ENCODE measurements at places on chromosomes 4 and X.

DNA sequence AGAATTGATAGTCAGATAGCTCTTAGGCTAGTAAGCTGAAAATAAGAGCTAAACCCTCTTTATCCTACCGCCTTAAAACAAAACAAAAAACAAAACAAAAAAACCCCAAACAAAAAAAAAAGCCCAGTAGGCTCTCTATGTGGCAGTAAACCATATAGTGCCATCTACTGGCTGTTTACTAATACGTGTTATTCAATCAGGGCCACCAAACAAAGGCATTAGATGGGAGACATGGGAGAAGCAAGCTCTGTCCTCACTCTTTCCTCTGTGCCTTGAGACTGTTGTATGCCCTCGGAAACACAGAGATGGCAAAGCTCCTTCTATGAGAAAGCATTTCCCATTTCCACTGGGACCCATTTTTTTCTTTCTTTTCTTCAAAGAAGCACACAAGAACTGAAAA lies 148.8 kb upstream of the MID1 start:
- no peak for DNase-seq

GRCh38 chrX:124086411-124086810 lies 124.9 kb downstream of the STAG2 start:
- no peak for DNase-seq

GRCh38 chr4:79907001-79907400 lies 166.0 kb downstream of the ANTXR2 start:
- no peak for DNase-seq

DNA sequence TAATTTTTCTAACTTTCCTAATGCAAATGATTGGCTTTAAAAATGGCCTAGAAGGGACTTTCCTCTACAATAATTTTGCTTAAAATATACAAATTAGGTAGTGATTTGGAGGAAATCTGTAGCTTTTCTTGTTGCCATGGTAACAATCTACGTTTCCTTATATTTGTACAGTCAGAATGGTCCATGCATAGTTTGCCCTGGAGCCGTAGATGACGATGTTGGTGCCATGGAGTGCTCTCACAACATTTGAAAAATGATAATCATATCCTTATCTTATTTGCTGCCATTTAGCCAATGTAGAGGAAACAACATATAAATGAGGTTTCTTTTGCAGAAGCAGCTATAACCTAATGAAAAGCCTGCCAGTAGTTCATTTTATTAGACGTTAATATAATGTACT lies 89.0 kb upstream of the NMU start:
- DNase-seq = no peak

- DNase-seq = no peak
Observed at GRCh38 chr4:7151668-7152227, 40.6 kb upstream of the SORCS2 start.

GRCh38 chrX:18389966-18390365 lies 35.4 kb upstream of the CDKL5 start:
- DNase-seq = no peak

DNA sequence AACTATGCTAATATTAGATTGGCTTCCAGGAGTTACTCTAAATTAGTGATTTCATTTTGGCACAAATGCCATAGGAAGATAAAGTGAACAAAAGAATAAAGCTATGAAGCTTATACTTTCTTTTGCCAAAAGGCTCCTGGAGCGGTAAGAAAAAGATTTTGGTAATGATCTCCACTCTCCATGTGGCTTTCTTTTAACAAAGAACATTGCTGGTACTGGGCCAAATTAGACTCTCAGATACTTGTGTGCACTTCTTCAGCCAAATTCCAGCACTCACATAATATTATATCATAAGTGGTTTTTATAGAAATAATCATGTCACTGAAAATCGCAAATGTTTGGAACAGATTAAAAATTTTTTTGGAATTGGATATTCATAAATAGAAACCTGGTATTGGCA lies 142.4 kb upstream of the FGF13 start:
- DNase-seq = no peak

- DNase-seq = no peak
Observed at GRCh38 chrX:10280071-10280470, 123.3 kb downstream of the CLCN4 start.

DNA sequence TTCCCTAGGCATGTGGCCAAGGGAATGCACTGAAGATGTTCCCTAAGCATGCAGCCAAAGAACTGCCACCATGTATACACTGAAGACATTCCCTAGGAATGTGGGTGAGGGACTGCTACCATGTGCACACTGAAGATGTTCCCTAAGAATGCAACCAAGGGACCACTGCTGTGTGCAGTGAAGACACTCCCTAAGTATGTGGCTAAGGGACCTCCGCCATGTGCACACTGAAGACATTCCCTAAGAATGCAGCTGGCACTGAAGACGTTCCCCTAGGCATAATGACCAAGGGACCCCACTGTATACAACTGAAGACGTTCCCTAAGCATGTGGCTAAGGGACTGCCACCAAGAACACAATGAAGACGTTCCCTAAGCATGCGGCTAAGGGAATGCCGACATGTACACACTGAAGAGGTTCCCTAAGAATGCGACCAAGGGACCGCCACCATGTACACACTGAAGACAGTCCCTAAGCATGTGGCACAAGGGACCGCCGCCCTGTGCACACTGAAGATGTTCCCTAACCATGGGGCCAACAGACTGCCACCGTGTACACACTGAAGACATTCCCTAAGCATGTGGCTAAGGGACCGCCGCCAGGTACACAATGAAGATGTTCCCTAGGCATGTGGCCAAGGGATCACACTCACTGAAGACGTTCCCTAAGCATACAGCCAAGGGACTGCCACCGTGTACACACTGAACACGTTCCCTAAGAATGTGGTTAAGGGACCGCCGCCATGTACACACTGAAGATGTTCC lies 25.6 kb downstream of the DHRSX start:
- DNase-seq = no peak

- no peak for DNase-seq
Observed at GRCh38 chr4:39750216-39750615, 52.3 kb downstream of the UBE2K start.

DNA sequence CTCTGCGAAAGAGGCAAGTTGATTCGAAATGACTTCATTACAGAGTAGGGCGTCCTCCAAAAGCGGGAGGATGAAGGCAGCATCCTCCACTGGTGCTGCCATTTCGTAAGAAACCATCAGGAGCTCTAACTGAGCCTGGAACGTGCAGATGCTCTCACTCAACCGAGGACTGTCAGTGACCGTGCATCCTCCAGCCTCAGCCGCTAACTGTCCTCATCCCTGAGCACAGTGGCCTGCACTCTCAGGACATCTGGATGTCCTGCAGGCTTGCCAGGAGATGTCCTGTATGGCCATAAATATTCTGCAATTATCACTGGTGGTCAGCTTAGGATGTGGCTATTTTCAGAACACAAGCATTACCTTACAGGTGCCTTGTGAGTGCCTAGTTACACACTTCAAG lies 107.1 kb upstream of the ADRA2C start:
- no peak for DNase-seq

GRCh38 chr4:163863082-163863481 lies 368.6 kb downstream of the TMA16 start:
- no peak for DNase-seq

DNA sequence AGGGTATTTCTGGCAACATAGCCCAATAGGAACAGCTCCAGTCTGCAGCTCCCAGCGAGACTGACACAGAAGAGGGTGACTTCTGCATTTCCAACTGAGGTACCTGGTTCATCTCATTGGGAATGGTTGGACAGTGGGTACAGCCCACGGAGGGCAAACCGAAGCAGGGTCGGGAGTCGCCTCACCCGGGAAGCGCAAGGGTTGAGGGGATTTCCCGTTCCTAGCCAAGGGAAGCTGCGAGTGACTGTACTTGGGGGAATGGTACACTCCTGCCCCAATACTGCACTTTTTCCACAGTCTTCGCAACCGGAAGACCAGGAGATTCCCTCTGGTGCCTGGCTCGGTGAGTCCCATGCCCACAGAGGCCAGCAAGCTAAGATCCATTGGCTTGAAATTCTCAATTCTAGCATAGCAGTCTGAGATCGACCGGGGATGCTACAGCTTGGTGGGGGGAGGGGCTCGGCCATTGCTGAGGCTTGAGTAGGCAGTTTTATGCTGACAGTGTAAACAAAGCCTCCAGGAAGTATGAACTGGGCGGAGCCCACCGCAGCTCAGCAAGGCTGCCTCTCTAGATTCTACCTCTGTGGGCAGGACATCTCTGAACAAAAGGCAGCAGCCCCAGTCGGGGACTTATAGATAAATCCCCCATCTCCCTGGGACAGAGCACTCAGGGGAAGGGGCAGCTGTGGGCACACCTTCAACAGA lies 14.0 kb upstream of the ADAD1 start:
- DNase-seq = peak; percentile 12

DNA sequence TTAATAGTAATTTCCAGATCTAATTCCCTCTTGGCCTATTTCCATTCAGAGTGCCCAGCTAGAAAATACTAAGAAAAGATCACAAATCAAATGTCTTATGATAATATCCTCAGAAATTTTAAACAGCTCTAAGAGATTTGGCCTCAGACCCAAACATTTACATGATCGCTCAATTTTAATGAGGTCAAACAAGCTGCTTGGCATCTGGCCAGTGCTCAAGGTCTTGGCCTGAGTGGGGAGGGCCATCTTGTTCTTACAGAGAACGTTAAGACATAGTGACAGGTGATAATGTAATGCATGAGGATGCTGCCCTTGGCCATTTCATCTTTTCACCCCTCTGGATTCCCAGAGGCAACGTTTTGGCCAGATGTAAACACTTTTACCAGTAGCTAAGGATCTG lies 159.2 kb upstream of the SLC7A11 start:
- DNase-seq = no peak

Data from transverse colon (tissue), 4 donors.